ENCODE measurements at places on chromosomes 5 and 9.
A peak's percentile ranks its signal among the peaks of the same experiment; 100 is the strongest.

DNA sequence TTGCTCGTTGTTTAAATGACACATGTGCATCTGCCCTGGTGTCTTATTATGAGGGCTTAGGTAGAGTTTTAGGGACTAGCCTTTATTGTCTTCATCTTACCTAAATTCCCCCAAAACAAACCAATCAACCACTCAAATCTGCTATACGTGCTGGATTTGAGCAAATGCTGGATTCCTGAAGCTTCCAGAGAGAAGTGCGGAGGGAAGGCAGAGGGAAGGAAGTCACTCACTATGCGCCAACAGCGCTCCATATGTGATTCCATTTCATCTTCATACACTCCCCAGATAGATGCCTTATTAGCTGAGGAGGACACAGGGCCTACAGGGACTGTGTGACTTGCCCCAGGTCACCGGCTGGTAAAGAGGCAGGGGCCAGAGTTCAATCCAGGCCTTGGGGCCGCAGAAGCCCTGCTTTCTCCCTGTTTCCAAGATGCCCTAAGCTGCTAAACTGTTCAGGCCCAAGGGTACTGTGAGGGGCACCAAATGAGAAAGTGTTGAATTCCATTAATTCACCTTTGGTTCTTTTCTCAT, 63.5 kb downstream of the OTULIN start:
- no peak for DNase-seq

DNA sequence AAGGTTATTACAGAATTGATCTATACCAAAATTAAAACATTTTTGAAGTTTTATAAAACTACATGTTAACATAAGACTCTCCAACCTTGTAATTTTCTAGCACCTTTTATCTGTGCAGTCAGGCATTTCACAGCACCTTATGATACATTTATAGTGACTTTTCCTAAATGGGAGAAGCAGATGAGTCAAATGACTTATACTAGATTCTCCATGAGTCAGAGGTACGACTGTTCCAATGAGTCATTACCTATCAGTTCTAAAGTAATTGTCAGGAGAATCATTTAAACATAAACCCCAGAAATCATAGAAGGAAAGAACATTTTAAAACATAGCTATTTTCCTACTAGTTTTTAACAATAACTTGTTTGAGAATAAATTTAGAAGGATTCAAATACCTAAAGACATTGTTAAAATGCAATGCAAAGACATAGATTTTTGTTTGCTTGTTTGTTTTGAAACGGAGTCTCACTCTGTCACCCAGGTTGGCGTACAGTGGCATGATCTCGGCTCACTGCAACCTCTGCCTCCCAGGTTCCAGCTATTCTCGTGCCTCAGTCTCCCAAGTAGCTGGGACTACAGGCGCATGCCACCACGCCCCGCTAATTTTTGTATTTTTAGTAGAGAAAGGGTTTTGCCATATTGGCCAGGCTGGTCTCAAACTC, 34.7 kb upstream of the DMXL1 start:
- DNase-seq, result peak; percentile 58

- DNase-seq, result no peak
Observed at GRCh38 chr5:126881821-126882600, 105.1 kb downstream of the LMNB1 start.

DNA sequence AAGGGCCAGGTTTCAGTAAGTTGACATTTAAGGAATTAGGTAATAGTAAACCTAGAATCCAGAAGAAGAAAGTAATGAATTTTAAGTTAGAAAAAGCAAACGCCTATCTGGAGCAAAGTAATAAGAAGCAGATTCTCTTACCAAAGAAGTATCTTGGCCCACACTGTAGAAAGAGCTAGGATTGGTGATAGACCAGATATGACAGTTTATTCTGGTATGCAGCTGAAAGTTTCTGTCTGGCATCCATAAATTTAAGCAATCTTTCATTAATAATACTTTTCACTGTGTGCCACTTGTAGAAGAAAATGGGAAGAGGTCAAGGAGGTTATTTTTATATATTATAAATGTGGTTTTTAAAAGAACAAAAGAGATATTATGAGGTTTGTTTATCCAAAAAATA, 3.0 kb downstream of the RECK start:
- no peak for DNase-seq

DNA sequence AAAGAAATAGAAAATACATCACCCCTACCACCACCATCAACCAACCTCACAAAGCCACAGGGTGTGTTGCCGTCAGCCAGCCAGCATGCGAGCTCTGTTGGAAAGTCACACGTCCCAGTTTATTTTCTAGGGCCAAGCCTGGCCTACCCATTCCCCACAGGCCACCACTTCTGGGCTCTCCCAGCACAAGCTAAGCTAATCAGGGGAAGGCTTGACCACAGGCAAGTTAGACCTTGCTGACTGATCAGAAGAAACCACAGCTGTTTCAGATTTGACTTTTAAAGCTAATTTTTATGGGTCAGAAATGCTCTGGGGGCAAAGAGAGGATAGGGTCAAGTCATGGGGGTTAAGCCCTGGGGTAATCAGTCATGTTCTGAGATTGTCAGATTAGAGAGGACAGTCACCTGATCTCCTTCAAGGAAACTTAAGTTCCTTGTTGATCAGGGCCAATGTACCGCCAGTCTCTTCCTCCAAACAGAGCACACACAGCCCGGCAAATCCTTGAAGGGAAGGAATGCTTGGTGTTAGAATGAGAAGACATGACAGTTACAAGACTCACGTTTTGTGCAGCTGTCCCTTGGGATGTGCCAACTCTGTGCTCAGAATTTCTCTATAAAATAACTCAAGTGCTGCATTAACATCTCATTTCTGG, 7.6 kb downstream of the SHB start:
- DNase-seq, result no peak

DNA sequence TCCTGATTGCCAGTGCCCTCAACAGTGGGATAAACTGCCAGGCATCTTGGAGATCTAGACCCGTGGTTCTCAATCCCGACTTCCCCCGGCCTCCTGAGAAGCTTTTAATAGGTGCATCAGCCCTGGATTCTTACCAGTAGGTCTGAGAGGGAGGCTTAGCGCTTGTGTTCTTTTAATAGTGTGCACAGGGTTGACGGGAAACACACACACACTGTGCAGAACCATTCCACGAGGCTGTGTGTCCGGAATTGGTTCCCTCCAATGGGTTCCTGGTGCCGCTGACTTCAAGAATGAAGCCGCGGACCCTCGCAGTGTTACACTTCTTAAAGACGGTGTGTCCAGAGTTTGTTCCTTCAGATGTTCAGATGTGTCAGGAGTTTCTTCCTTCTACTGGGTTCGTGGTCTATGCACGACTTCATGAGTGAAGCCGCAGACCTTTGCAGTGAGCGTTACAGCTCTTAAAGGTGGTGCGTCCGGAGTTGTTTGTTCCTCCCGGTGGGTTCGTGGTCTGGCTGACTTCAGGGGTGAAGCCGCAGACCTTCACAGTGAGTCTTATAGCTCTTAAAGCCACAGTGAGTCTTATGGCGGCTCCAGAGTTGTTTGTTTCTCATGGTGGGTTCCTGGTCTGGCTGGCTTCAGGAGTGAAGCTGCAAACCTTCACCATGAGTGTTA, 46.6 kb upstream of the PRSS3 start:
- DNase-seq, result peak; percentile 30

DNA sequence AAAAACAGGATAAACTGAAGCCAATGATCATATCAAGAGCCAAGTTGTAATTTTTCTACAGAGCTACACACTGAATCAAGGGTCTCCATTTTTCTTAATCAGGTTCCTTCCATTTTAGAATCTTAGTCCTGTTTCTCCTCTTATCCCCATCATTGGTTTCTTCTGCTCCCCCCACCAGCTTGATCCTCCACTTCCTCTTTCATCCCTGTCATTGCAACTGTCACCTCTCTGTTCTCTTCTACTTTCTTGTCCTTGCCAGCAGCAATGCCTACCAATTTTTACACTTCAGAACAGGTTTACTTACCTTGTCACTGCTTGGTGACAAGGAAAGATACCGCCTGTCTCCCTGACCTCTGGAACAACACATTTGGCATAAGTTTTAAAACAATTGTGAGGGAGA, 97.3 kb downstream of the CFAP90 start:
- DNase-seq, result no peak

GRCh38 chr9:121735065-121735792, 83.8 kb downstream of the DAB2IP start:
- peak; percentile 18 for DNase-seq

GRCh38 chr9:92661127-92661526, 8.8 kb downstream of the IPPK start:
- no peak for DNase-seq

GRCh38 chr9:106075960-106076327, 381.6 kb downstream of the TMEM38B start:
- no peak for DNase-seq

GRCh38 chr5:1973391-1974013, 90.8 kb upstream of the IRX4 start:
- DNase-seq, result no peak
